ENCODE measurements at places on chromosomes 2 and 18.

DNA sequence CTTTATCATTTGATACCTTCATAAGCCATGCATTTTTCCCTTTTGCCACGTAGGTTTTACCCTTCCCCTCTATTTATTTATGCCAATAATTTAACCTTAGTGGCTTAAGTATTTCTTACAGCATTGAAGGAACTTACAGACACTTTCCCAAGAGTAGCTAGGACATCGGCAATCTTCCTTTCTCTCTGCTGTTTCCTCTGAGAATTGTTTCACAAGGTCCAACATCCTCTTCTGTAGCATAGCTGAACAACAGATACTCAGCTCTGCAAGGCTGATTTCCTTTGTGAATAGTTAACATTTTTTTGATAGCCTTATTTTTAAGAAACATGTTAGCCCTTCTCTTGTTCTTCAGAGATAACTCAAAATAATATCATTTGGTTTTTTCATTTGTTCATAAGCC, 1.1 kb upstream of the GCA start:
- DNase-seq = no peak

GRCh38 chr2:153072077-153072476, 353.7 kb downstream of the ARL6IP6 start:
- no peak for DNase-seq

- no peak for DNase-seq
Measured at GRCh38 chr2:171655586-171655985, 31.7 kb upstream of the DYNC1I2 start.

DNA sequence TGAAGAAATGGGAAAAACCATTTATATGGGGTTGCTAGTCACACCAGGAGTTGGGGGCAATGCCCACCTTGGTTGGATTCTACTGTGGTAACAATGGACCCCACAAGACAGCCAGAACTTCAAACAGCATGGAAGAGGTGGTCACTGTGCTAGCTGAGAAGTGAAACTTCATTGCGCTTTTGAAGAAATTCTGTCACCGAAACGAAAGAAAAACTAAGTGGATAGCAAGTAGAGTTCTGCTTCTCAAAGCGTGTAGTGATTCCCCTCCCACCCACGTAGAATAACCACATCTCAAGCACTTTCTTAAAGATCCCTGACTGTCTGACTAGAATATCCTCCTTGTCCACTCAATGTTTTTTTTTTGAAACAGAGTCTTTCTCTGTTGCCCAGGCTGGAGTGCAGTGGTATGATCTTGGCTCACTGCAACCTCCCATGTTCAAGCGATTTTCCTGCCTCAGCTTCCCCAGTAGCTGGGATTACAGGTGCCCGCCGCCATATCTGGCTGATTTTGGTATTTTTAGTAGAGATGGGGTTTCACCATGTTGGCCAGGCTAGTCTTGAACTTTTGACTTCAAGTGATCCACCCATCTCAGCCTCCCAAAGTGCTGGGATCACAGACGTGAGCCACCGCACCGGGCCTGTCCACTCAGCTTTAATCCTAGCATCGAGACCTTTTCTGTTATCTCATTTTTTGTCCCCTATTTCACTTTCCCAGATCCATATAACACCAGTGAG, 30.1 kb upstream of the CCL20 start:
- peak; percentile 8 for DNase-seq

DNA sequence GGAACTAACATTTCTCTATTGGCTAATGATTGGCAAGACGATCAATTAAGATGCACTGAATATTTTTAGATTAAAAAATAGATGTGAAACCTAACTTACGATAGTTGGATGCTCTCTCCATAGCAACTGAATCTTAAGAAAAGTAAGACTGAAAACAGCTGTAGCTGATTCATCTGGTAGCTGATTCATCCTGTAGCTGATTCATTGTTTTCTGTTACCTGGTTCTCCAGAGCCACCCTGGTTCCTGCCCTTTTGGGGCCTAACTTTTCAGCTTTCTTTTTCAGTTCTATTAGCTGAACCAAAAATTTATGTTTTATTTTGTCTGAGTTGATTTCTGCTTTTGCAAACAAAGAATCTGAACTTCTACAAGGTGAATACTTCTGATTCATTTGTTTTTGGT, 22.7 kb upstream of the SPR start:
- DNase-seq = no peak

DNA sequence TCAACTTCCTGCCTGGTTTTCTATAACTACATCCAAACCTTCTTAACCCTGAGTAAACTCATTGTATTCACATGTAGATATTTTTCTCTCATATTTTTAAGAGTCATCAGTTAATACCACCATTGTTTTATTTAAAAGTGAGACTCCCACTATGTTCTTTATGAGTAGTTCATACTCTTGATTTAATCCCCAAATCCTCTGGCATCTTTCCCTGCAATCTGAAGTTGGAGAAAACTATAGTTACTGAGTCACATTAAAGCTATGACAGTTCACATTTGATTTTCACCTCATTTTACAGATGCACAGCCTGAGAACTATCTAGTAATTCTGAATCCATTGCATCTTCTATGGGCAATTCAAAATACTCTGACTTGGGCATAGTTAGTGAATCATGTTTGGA, 1358.7 kb upstream of the NRXN1 start:
- DNase-seq = no peak

DNA sequence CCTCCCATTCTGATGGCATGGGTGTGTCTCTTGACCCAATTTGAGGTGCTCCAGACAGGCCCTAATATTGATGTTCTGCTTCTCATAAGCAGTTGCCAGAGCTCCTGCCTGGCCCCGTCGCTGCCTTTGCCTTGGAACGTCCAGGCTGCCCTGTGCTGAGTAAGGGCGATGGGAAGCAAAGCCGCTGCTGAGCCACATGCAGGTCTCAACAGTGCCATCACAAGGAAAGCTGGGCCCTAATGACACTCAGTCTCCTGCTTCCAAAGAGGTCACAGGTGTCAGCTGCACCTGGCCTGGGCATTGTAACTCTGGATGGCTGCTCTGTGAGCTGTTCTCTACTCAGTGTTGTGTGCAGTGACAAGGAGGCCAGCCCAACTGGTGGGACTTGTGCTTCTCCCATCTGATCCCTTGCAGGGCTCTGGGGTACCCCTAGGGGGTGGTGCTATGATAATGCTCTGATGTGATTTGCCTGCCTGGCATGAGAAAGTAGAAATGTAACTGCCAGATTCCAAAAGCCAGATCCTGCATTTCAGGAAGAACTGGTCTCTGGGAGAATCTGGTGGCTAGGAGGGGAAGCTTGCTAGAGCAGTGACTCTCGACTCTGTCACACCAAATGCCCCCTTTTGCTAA, 8.7 kb downstream of the TTC39C start:
- no peak for DNase-seq

GRCh38 chr2:228987441-228988155, 283.5 kb downstream of the PID1 start:
- DNase-seq = no peak

DNA sequence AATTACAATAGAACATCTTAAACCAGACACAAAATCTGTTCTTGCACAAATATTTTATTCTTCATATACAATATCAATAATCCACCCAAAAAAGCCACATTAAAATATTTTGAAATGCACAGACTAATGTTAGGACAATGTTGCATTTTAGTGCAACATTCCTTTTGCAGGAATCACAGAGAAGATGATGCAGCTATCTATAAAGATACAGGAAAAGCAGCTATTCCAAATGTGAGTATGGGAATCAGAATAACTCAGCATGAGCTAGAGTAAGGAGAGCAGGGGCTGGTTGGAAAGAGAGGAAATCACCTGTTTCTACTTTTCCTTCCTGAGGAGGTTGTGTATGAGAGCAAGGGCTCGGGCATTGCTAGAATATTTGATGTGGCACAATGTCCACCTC, 4.8 kb downstream of the C2orf66 start:
- DNase-seq = no peak

- DNase-seq = no peak
Measured at GRCh38 chr2:17184512-17184911, 333.7 kb downstream of the RAD51AP2 start.

- no peak for DNase-seq
Measured at GRCh38 chr18:59268127-59268720, 5.0 kb downstream of the RAX start.

DNA sequence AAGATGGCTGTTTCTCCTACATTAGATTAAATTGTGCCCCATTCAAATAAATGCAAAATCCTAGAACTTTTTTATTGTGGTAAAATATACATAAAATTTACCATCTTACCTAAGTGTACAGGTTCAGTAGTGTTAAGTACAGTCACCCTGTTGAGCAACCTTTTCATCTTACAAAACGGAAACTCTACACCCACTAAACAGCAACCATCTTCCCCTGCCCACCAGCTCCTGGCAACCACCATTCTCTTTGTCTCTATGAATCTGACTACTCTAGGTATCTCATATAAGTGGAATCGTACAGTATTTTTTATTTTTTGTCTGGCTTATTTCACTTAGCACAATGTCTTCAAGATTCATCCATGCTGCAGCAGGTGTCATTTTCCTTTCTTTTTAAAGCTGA, 53.0 kb downstream of the ASXL2 start:
- DNase-seq = no peak

- DNase-seq = no peak
Measured at GRCh38 chr2:216637472-216637871, 4.3 kb downstream of the IGFBP2 start.

- peak; percentile 58 for DNase-seq
Measured at GRCh38 chr2:64644458-64645382, 9.0 kb downstream of the SERTAD2 start.

- DNase-seq = no peak
Measured at GRCh38 chr2:53640466-53640865, 127.1 kb upstream of the CHAC2 start.

DNA sequence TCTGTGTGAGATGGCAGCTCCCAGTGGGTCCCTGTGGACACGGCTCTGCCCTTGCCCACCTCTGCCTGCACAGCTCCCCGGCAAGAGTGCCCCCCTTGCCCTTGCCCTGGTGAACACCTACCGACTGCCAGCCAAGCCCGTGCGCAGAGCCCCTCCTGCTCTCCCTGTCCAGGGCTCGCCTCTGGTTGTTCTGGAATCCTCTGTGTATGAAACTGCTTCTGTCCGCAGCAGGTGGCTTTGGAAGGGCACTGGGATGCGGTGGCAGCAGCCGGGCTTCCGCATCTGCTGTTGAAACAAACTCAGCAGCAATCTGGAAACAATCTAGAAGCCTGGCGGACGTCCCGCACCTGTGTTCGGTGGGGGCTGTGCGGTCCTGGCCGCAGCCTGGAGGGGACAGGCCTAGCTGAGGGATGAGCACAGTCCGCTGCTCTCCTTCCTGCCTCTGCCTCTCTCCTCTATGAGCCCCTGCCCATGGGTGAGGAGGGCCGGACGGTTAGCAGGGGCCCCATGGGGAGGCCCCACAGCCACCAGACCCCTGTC, 34.0 kb upstream of the KLF11 start:
- DNase-seq = no peak

- no peak for DNase-seq
Measured at GRCh38 chr2:7281231-7282201, 364.3 kb downstream of the RNF144A start.

DNA sequence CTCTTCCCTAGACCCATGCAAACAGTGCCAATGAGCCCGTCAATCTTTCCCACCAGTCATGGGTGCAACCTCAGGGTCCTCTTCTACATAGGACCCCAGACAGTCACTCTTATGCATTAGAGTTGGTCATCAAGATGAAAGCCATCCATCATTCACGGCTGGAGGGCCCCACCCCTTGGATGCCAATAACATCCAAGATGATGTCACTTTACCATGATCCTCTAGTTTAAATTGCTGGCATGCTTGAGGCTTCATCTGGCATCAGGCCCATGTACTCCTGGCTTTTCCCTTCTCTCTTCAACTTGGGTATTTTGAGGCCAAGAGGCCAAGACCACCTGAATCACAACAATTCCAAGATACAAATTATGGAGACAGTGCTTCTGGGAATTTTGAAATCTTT, 91.1 kb upstream of the MAPK4 start:
- DNase-seq = no peak

- no peak for DNase-seq
Measured at GRCh38 chr2:152615177-152615576, 102.1 kb downstream of the PRPF40A start.

DNA sequence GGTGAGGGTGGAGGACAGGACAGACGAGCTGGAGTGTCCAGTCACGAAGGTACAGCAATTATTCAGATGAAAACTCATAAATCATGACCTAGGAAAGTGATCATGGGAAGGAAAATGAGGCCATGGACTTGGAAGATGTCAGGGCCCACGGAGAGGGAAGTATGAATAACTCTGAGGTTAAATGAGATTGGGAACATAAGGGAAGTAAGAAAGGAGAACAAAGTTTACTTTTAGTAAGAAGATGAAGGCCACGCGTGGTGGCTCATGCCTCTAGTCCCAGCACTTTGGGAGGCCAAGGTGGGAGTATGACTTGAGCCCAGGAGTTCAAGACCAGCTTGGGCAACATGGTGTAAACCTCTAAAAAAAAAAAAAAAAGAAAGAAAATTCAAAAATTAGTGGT, 56.2 kb downstream of the AQP4 start:
- DNase-seq = no peak

GRCh38 chr2:157784823-157785175, 91.3 kb downstream of the ACVR1 start:
- no peak for DNase-seq

DNA sequence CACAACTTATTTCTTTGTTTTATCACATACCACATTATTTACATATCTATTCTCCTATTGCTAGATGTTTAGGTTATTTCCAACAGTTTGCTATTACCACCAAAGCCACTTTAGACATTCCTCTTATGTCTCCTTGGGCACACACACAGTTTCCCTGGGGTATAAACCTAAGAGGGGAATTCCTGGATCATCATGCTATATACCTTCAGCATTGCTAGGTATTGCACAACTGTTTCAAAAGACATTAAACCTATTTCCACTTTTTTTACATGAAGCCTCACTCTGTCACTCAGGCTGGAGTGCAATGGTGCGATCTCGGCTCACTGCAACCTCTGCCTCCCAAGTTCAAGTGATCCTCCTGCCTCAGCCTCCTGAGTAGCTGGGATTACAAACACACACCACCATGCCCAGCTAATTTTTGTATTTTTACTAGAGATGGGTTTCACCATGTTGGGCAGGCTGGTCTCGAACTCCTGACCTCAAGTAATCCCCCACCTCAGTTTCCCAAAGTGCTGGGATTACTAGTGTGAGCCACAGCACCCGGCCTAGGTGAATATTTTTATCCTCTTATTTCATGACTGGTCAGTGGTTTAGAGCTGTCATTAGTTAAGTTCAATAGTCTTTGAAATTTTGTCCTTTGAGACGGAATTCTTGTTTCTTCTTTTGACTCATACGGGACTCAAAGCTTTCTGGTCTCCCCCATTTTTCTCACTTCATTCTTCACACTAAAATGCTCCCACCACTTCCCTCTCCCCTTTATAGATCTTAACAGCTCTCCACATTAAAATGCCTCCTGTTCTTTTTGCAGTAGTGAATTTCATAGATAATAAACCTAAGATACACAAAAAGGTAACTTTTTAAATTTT, 30.3 kb downstream of the SULT1C4 start:
- DNase-seq = no peak

GRCh38 chr2:217108575-217109027, 248.7 kb upstream of the TNP1 start:
- DNase-seq = no peak

- DNase-seq = no peak
Measured at GRCh38 chr18:59779979-59780378, 82.8 kb upstream of the CCBE1 start.

GRCh38 chr2:215680605-215681598, 245.0 kb upstream of the FN1 start:
- no peak for DNase-seq

All from stimulated activated naive B cell treated with anti-CD40 and anti-IgM and Interleukin-4, amounts not matched to agents 10 μg/mL and 1 μg/mL and 100 μg/mL, for 72 hours (primary cell).